Left ventricle myocardium superior (tissue), 1 donor: ENCODE measurements at places on chromosomes 2 and 18.

DNA sequence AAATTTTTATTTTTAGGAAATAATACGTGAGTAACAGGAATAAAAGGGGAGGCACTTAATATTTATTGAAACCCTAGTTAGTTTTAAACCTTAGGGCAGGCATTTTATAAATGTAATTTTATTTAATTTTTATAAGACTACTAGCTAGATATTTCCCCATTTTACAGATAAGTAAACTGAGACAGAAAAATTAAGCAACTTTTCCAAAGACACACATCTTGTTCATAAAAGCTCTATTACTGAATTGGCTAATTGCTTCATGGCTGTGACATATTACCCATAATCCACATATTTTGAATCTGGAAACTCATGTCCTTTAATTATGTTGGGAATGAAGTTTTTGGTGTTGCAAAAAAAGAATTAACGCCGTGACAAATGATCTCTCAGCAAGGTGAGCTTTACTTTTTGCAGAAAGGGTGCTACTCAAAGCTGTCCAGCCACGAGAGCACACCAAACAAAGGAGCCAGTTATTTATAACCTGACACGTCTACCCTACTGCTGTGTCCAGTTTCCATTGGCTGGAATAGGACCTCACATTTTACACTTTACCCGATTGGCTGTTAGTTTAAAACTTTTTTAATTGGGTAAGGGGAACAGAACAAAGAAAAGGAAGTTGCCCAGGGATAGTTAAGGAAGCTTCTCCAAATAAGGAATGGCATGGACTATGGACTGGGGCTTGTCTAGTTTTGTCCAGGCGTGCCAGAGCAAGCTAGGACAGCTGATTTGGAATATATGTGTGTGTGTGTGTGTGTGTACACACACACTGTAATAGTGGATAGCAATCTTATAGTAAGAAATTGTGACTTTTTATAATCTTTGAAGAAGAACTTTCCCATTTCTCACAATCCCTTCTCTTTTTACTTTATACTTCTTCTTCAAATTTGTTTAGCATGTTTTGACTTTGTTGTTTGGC, 54.2 kb downstream of the COMMD1 start:
- DNase-seq, result no peak

- no peak for DNase-seq
Observed at GRCh38 chr18:11290786-11291185, 141.4 kb upstream of the PIEZO2 start.

- no peak for DNase-seq
Observed at GRCh38 chr2:156398176-156398575, 38.0 kb upstream of the GPD2 start.

GRCh38 chr2:235096447-235096846, 144.6 kb downstream of the SH3BP4 start:
- no peak for DNase-seq

- DNase-seq, result no peak
Observed at GRCh38 chr18:59760212-59760611, 63.0 kb upstream of the CCBE1 start.
